ENCODE measurements at places on chromosomes 4 and X.

- DNase-seq: no peak
These were observed 36.0 kb downstream of the ADGRG2 start for GRCh38 chrX:19086102-19086772.

DNA sequence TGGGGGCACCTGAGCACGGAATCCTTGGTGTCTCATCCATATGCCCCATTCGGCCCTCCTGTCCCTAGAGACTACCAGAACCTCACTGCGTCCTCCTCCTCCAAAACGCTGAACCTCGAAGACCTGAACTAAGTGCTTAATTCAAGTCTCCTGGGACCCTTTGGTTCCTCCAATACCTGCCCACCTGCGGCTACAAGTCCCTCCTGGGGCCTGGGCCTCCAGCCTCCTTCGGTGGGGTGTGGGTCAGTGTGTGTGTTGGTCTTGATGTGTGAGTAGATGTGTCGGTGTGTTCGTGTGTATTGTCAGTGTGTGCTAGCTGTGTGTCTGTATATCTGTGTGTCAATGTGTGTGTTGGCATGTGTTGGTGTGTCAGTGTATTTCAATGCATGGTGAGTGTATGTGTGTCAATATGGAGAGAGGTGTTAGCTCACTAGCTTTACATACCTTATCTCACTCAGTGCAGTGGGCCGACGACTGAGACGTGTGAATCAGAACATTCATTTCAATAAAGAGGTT lies 2.6 kb upstream of the SEPTIN6 start:
- no peak for DNase-seq

- no peak for DNase-seq
These were observed 115.1 kb downstream of the SOWAHB start for GRCh38 chr4:76782837-76783236.

DNA sequence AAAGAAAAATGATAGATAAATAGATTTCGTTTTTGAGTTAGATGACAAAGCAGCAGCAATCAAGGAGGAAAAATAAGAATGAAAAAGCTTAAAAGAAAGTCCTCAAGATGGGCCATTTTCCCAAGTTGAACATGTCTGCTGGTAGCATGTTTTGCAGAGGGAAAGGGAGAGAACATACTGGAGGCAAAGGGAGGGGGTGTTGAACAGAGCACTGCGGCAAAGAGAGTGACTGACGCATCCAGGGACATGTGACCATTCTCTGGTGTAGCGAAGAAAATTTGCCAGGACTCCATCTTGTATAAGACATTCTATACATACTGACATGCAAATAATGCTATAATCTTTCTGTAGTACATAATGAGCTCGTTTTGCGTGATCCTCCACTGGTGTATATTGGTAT lies 1.2 kb downstream of the LINC00632 start:
- no peak for DNase-seq

GRCh38 chrX:10052906-10053625 lies 85.9 kb downstream of the CLDN34 start:
- no peak for DNase-seq

DNA sequence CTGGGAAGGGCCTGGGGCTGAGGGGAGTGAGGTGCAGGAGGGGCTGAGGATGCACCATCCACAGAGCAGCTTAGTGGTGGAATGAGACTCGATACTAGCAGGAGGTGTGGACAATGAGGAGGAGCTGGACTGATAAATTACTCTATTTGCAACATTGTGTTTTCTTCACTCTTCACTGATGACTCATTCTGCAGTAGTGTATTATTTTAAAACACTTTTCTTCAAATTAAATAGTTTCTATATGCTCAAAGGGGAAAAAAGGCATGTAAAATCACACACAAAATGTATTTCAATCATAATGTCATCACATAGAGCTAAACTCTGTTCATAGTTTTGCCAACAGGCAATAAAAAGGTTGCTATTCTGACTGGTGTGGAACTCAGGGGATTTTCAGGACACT lies 467.0 kb upstream of the CTSO start:
- no peak for DNase-seq

GRCh38 chr4:73452953-73453700 lies 17.1 kb downstream of the AFP start:
- DNase-seq: no peak

DNA sequence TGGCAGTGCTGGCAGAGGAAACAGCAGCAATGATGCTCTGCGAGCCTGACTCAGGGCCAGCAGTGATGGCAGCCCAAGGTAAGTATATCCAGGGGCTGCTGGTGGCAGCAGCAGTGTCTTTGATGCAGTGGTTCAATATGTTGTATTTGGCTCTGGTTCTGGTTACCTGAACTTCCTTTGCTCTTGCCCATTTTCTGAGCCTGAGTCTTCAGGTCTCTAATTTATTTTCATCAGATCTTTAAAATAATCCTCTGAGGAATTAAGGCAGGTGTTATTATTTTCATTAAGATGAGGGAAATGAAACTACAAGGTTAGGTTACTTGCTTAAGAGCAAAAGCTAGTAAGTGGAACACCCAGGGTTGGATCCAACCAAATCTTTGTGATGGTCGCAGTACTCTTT lies 102.8 kb upstream of the BMP2K start:
- no peak for DNase-seq

DNA sequence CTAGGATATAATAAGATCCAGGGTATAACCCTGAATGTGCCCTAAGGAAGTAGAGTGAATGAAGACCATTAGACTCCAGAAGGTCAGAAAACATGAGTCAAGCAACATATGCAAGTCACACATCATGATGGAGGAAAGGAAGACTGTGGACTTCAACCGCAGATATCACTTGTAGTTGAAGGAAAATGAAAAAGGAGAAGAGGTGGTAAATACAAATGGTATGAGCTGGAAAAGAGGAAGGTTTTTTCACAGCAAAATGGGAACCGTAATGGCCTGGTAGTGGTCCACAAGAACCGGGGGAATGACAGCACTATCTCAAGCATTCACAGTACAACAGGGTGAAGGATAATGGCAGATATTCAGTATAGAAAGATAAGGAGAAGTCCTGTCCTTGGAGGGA lies 5.2 kb upstream of the SCFD2 start:
- no peak for DNase-seq

- no peak for DNase-seq
These were observed 48.8 kb downstream of the CLDN34 start for GRCh38 chrX:10015723-10016518.

GRCh38 chrX:18951032-18951431 lies 32.9 kb downstream of the PHKA2 start:
- no peak for DNase-seq

DNA sequence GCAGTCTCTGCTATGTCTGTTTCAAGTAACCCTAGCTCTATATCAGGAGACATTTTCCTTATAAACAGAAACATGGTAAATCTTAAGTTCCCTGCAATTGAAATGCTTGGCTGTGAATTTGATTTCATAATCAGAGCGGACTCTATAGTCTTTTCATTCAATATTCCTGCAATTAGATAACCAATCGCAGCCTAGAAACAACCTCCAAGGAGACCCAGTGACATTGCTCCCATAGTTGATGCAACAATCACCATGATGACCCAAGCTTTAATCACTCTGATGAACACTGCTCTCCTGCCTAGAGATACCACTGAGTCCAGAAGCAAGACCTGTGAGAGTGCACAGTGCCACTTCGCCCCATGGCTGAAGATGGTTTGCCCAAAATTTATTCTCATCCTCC lies at the start of gene CABS1:
TSS of gene CABS1 (plus strand) at position 301 of the 400 bp plus-strand sequence. CDS start at position 360, 59 bp downstream.
- no peak for DNase-seq

DNA sequence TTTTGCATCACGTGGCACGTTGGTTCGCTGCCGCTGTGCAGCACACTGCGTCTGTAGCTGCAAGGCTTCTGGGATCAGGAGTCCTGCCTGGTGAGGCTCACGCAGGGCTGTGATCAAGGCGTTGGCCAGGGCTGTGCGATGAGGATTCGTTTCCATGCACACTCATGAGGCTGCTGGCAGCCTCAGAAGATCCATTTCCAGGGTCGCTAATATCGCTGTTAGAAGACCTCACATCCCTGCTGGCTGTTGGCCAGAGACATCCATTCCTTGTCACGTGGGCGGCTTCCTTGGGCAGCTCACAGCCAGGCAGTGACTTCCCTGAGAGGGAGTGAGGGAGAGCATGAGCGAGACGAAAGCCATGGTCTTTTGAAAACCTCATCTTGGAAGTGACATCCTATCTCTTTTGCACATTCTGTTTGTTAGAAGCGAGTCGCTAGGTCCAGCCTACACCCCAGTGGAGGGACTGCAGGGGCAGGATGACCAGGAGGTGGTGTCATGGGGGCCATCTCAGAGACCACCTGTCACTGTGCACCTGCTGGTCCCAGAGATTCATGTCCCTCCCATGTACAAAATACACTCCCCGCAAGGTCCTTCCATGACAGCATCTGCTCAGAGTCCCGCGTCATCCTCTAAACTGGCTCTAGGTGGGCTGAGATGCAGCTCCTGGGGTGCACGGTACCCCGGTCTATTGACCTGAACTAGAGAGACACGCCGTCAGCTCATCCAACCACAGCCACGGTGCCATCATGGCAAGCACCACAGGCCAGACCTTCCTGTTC lies 12.2 kb downstream of the RGS12 start:
- DNase-seq: no peak

DNA sequence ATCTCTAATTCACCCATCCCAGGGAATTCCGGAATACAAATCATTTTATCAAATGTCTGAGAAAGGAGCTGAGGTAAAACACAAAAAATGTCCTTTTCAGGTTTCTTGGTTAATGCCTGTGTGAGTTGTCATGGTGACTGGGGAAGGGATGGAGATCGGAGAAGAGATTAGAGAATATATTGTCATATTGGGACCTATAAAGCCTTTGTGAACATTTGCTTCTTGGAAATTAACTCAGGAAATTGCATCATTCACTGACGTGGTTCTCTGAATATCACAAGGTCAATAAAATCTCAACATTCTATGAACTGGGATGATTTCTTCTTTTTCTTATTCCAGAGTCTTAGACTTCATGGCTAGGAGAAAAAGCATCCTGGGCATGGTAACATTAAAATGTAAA lies 174.8 kb upstream of the GLRA2 start:
- no peak for DNase-seq

DNA sequence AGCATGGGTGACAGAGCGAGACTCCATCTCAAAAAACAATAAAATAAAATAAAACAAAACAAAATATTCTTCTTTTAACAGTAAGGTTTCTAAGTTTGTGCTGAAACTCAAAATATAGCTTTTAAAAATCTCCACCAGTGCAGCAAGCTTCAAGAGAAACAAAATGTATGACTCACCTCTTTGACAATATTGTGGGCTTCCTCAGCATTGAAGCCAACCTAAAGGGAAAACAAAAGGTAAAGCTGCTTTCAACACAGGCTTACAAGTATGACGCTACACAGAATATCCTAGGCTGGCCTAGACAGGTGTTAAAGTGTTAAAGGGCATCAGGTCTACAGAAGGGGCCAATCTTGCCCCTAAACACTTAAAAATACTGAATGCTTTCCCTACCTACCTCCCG lies 1.2 kb downstream of the DYNLT3 start:
- no peak for DNase-seq

DNA sequence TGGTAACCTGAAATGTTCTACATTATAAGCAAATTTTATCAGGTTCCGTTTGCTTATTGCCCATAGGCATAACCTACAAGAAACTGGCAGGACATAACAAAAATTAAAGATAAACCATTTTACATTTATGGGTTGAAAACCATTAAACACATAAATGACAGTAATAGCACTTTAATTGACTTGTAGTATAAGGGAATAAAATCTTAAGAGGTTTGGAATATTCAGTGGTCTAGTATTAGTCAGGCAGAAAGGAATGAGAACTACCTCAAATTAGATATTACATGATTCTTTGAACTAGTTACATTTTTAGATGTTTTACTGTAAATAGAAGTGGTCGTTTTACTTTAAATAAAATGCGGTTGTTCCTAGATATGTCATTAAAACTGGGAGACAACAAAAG lies 111.9 kb downstream of the ADAMTS3 start:
- no peak for DNase-seq

GRCh38 chr4:25984266-25984665 lies 70.2 kb downstream of the SMIM20 start:
- DNase-seq: no peak

GRCh38 chr4:35975617-35976355 lies 268.5 kb downstream of the ARAP2 start:
- no peak for DNase-seq

- DNase-seq: no peak
These were observed 28.4 kb upstream of the COX7B2 start for GRCh38 chr4:46937493-46937892.

- DNase-seq: no peak
These were observed 124.4 kb downstream of the SPOCK3 start for GRCh38 chr4:167109859-167110258.

DNA sequence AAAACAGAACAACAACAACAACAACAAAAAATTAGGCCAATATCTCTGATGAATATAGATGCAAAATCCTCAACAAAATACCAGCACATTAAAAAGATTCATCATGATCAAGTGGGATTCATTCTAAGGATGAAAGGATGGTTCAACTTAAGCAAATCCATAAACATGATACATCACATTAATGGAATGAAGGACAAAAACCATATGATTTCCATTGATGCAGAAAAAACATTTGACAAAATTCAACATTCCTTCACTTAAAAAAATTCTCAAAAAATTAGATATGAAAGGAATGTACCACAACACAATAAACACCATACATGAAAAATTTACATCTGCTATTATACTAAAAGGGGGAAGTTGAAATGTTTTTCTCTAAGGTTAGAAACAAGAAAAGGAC lies 103.3 kb downstream of the IL15 start:
- DNase-seq: no peak

DNA sequence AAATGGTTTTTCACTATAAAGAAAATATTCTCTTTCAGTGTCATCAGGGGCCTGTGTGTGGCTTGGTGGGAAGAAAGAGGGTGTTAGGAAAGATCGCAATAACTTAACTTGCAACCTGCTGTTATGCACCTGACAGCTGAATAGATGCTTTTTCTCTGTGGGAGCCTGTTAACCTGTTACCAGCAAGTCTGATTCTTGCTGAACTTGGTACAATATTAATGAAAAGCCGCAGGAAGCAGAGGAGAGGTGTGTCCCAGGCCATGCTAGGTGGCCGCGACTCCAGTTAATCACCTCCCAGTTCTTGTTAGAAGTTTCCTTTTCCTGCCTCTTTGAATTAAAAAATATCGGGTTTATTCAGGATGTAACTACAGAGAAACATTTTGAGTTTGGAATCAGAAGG lies 494.8 kb upstream of the AGA start:
- DNase-seq: no peak

GRCh38 chr4:137360761-137361160 lies 171.5 kb downstream of the PCDH18 start:
- DNase-seq: no peak

DNA sequence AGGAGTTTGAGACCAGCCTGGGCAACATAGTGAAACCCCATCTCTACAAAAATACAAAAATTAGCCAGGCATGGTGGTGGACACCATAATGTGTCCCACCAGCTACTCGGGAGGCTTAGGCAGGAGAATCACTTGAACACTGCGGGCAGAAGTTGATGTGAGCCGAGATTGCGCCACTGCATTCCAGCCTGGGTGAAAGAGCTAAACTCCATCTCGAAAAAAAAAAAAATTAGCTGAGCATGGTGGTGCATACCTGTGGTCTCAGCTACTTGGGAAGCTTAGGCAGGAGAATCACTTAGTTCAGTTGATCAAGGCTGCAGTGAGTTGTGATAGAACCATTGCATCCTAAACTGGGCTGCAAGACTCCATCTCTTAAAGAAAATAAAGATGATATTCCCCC lies 91.2 kb downstream of the PLS3 start:
- DNase-seq: no peak

Data from activated T-cell treated with anti-CD3 and anti-CD28 coated beads for 1 hour (primary cell).